ENCODE measurements at places on chromosomes 4 and X.

DNA sequence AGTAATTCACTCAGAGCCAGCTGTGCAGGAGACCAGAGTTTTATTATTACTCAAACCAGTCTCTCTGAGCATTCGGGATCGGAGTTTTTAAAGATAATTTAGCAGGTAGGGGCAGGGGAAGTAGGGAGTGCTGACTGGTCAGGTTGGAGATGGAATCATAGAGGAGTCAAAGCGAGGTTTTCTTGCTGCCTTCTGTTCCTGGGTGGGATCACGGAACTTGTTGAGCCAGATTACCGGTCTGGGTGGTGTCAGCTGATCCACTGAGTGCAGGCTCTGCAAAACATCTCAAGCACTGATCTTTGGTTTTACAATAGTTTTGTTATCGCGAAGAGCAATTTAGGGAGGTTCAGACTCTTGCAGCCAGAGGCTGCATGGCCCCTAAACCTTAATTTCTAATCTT, 63.6 kb downstream of the TRIM2 start:
- DNase-seq: no peak

- DNase-seq: no peak
These were observed 14.2 kb upstream of the CPE start for GRCh38 chr4:165364452-165365080.

GRCh38 chr4:169362607-169363006, 91.9 kb upstream of the SH3RF1 start:
- no peak for DNase-seq

- DNase-seq: no peak
These were observed 586.1 kb downstream of the FSTL5 start for GRCh38 chr4:161577579-161578301.

GRCh38 chrX:283115-283845, 2.1 kb downstream of the PLCXD1 start:
- DNase-seq: no peak

GRCh38 chrX:154658187-154658586, 4.8 kb upstream of the CTAG2 start:
- DNase-seq: no peak

DNA sequence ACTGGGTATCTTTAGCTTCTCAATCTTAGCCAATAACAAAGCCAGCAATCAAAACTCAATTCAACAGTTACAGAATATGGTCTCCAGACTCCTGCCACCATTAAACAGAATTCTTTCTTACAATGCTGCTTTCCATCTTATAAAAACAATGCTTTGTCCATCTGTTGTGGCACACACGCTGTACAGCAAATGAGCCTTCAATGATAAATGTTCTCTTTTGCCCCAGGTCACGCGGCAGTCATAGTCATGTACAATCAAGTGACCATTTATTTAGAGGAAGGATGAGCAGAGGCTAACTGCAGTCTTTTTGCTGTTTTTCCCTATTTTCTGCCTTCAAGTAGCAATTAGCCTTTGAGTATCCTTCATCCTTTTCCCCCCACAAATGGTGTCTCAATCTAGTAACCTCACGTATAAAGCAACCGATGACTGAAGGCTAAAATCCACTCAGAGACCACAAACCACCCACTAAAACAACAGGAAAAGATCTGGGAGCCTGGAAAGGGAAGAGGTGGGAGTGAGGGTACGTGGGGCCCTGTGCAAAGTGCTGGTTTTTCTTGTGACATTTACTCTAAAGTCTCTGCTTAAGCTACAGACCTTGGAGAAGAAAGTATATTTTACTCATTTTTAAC, 24.4 kb downstream of the TRIM2 start:
- DNase-seq: no peak

GRCh38 chr4:23533859-23534258, 356.0 kb downstream of the PPARGC1A start:
- DNase-seq: no peak

- no peak for DNase-seq
These were observed 29.3 kb downstream of the CLCN3 start for GRCh38 chr4:169649545-169650226.

GRCh38 chr4:138320831-138321230, 78.7 kb upstream of the SLC7A11 start:
- DNase-seq: no peak

DNA sequence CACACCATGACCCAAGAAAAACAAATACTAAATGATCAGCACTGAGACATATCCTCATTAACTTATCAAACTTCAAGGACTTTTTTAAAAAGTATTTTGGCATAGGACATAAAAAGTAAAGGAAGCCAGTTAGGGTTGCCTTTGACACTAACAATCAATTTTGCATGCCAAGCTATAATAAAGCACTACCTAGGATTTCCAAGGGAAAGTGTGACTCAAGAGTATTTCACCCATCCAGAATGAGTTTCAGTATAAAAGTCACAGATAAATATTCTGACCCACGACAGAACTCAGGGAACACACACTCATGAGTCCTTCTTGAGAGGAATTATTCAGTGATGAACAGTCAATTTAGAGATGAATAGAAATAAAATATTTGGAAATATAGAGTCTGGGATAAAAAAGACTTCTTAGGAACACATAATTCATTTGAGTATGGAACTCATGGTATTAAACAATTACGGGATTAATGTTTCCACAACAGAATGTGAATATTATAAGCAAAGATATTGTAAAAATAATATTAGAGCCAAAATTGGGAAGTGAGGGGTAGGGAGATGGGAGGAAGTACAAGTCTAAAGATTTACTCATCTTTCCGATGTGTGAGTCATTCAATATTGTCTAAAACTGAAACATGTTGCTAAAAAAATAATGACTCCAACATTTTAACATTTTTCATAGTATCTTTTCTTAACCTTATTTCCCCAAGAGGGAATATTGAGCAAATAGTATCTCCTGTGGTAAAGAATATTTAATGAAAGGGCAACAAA, 143.5 kb upstream of the LNX1 start:
- DNase-seq: no peak

DNA sequence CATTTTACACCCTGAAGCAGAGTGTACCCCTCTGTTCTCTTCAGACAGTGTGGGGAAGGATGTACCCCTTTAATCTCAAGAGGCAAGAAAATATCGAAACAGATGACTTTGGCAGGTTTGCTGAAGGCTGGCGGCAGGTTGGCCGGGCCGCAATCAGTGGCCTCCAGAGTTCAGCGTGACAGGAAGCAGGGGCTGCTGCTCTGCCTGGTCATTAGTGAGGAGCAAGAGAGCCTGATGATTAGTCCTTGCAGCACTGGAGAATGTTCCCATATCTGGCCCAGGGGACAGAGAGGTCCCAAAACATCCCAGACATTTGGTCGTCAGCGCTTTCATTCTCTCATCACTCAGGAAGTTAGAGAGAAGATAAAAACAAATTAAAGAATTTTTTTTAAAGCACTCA, 352.8 kb downstream of the SPRY1 start:
- DNase-seq: no peak

- DNase-seq: no peak
These were observed 3.9 kb upstream of the HAUS7 start for GRCh38 chrX:153474266-153474665.

DNA sequence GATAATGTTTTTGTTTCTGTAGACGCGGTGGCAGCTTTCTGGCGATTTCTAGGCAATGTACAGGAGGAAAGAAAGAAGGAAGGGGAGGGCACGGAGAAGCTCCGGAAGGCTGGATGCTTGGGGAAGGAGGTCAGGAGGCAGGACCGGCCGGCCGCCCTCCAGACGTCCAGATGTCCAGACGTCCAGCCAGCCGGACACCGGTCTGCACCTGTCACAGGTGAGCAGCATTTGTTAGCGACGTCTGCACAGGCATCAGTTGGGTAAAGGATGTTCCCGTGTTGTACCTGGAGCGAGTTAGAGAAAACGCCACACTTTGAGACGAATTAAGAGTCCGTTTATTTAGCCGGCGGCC, 90.0 kb upstream of the PPP2R3B start:
- DNase-seq: no peak

- no peak for DNase-seq
These were observed 120.6 kb upstream of the MBNL3 start for GRCh38 chrX:132609362-132609848.

GRCh38 chrX:96752781-96753180, 68.1 kb downstream of the DIAPH2 start:
- no peak for DNase-seq

- DNase-seq: no peak
These were observed 46.6 kb upstream of the PRRG1 start for GRCh38 chrX:37302569-37302968.

DNA sequence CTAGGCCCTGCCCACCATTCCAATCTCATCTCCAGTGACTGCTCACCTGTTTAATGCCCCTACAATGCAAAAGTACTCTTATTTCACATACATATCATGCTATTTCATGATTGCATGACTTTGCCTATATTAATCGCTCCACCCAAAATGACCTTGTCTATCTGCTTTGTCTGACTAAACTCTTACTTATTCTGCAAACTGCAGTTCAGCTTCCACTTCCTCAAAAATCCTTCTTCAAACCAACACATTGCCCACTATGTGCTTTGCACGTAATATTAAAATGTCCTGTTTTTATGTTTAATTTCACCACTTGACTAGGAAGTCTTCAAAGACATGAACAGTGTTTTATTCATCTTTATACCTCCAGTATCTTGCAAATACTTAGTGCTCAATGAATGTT, 229.6 kb downstream of the OPHN1 start:
- no peak for DNase-seq

- DNase-seq: no peak
These were observed 107.7 kb upstream of the LRPAP1 start for GRCh38 chr4:3639613-3640586.

DNA sequence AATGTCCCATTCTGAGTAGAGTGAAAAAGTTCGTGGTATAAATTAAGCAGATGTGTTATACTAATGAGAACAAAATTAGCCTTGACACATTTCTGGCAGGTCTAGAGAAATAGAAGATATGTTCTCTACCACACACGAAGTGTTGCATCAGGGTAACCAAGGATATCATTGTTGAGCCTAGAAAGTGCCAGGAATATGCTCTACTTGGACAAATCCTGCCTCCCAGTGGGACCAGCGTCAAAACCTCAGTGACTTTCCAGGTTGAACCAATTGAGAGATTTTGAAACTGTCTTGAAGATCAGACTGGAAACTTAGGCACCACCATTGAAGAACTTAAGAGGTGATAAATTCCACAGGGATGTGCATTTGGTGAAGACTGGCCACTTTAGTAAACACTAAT, 115.9 kb downstream of the HPGD start:
- DNase-seq: no peak

DNA sequence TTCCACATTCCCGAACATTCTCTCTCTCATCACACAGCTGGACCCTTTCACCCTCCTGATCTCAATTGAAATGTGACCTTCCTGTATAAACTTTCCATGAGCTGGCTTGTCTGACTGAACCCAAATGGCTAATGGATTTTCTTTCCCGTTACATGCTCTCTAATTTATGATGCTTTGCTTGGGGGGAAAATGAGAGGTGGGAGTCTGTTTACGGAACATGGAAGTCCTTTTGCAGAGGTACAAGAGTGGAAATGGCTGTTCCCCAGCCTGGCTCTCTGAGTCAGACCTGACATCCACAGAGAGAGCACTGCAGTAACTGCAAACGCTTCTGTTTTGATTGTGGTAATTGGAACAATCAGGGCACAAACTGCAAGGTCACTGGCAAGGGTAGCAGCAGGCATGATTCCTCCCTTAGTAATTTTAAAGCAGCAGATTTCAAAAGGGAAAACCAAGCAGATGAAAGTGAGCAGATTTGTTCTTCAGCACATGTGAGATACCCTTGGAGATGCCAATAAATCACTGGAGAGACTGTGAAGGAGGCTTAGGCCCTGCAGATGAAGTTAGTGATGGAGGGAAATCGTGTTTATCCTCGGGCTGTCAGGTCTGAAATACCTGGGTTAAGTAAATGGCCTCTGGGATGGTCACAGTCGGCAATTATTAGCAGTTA, 83.9 kb downstream of the SNCA start:
- no peak for DNase-seq

- DNase-seq: no peak
These were observed 49.0 kb upstream of the WDR17 start for GRCh38 chr4:176016601-176017000.

DNA sequence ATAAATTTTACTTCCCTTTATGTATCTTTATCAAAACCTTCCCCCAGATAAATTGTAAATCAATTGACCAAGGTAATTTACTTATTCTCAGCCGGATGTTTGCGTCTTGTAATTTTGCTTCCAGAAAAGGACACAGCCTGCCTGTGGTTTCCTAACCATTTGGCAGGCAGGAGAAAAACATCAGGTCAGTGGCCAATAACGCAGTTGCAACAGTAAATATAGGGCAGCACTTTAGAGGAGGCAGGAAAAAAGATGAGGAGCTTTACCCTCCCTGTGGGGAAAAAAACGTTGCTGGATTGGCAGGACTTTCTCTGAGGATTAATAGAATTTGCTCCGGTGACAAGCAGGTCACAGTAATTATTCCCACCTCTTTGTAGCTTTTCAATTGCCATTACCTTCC, 2618.1 kb downstream of the ARAP2 start:
- DNase-seq: no peak

Data from activated CD4-positive, CD25-positive, alpha-beta regulatory T cell (primary cell).